ENCODE measurements at places on chromosomes 12 and 14.
A peak's percentile ranks its signal among the peaks of the same experiment; 100 is the strongest.

DNA sequence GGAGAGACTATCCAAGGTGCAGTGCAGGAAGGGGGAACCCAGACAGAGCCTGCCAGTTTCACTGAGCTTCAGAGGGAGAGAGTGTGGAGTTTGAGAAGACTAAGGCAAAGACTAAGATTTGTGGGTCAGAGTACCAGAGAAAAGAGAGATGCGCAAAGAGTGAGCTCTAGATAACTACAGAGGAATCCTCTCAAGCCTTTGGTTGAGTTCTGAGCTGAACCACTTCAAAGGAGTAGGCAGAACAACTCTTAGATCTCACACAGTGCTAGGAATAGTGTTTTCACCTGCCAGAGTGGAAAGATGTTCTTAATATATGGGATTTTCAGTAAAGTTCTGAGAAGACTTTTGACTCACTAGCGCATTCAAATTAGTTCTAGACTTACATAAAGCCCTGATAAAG is 10.7 kb upstream of the M6PR start:
- DNase-seq: no peak

GRCh38 chr12:92340441-92341064 is 194.9 kb upstream of the BTG1 start:
- no peak for DNase-seq

GRCh38 chr12:131528144-131528543 is 182.7 kb upstream of the SFSWAP start:
- DNase-seq: no peak

DNA sequence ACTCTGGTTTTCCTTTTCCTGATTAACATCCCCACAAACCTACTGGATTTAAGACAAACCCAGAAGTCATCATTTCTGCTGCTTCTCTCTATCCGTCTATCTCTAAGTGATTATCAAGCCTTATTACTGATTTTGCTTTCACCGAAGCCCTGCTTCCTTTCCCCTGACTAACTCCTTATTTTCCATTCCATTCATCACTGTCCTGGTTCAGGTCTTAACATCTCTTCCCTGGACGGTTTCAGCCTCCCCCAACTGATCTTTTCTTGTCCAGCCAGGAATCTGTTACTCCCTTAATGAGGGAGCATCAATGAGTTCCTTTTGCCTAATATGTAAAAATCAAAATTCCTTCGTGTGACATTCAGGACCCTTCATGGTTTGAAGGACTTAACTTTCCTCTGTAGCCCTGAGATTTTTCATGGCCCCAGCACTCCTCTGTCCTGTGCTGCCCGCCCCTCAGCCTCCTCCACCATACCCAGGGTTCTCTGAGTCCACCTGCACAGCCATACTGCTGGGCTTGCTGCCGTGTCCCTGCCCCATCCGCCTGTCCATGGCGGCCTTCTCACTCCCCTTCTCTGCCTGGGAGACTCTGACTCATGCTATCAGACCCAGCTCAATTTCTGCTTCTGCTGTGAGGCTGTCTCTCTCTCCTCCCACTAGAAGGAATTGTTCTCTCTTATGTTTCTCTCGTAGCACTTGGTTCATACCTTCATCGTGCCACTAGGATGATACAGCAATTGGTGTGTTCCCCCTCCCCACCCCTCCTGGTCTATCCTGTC is 167.8 kb upstream of the HIF1A start:
- peak; percentile 86 for DNase-seq

- DNase-seq: no peak
These were observed 24.3 kb downstream of the HIF1A start for GRCh38 chr14:61719344-61720293.

DNA sequence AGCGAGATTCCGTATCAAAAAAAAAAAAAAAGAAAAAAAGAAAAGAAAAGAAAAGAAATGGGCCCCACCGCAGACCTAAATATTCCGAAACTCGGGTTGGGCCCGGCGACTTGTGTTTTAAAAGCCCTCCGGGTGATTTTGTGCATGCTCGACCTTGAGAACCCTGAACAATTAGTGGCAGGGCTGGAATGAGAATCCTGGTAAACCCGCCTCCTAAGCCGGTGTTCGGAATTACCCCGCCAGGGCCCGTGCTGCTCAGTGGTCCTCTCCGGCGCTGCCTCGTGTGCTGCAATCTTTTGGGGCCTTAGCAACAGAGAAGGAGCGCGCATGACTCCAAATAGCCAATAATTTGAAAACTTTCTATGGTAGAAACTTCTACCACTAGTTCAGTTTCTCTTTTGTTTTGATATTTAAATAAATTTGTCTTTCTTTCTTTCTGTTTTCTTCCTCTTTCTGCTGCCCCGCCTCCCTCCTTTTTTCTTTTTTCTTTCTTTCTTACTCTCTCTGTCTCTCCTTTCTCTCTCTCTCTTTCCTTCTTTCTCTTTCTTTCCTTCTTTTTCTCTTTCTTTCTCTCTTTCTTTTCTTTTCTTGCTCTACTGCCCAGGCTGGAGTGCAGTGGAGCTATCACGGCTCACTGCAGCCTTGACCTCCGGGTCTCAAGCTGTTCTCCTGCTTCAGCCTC is 1.5 kb upstream of the GALNT6 start:
- DNase-seq: no peak

DNA sequence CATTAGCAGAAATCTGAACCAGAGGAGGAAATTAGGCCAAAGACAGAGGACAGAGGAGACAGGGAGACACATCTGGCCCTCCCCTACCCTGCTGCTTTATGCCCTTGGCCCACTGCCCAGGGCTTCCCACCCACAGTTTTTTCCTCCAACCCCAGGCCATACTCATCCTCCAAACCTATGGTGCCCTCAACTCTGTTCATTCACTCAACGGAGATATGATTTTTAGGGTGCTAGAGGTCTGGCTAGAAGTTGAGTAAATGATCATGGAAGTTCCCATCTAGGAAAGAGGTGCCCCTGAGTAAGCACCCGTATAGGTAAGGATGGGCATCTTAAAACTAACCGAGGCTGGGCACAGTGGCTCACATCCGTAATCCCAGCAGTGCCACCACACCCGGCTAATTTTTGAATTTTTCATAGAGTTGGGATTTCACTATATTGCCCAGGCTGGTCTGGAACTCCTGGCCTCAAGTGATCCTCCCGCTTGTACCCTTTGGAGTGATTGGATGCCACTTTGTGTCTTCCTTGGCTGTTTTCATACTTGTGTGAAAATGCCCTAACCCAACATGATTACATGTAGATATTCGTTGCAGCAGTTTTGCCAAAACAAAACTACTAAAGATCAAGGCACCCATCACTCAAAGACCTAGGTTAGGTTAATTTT is 4.4 kb downstream of the KRT18 start:
- no peak for DNase-seq

- no peak for DNase-seq
These were observed 52.1 kb upstream of the ATP2B1 start for GRCh38 chr12:89760783-89761182.

GRCh38 chr14:66401449-66402095 is 84.6 kb upstream of the CCDC196 start:
- DNase-seq: peak; percentile 16

- no peak for DNase-seq
These were observed at the start of gene CEBPE for GRCh38 chr14:23118506-23119362. TSS of gene CEBPE (minus strand) at chr14:23119255. CDS start at chr14:23119091, 164 bp downstream.

- DNase-seq: no peak
These were observed 298.1 kb upstream of the FOXG1 start for GRCh38 chr14:28468191-28469151.

DNA sequence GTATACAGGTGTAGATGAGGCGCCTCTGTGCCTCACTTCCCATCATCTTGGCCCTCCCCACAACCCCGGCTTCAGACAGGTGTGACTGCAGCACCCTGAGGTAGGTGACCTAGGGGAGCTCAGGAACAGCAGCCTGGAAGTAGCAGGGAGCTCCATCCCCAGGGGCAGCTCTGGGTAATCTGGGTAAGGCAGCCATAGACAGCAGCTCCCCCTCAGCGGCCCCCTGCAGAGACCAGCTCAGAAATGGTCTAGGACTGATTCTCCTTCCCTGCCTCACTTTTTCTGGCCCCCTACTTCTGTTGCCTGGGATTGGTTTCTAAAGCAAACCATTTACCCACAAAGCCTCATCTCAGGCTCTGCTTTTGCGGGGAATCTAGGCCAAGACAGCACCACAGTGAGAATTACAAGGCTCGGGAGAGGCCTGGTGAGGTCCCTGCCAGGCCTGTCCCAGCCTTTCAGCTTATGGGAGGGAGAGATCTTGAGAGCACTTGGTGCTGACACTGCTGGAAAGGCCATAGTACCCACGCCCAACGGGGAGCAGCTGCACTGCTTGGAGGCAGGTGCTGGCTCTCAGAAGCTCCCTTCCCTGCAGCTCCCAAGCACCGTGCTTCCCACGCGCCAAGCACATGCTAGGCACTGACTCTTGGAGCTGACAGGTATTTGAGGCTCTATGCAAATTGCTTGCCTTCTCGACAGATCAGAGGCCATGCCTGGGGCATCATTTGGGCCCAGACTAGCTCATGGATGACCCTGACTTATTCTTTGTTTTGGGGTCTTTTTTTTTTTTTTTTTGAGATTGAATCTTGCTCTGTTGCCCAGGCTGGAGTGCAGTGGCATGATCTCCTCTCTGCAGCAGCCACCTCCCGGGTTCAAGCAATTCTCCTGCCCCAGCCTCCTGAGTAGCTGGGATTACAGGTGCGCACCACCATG is 45.1 kb upstream of the TRAF3 start:
- no peak for DNase-seq

- DNase-seq: peak; percentile 15
These were observed 341.0 kb upstream of the TMEM132C start for GRCh38 chr12:127925971-127926370.

- DNase-seq: no peak
These were observed 2.4 kb upstream of the NKX2-1 start for GRCh38 chr14:36522347-36522971.

GRCh38 chr12:129571901-129572494 is 331.8 kb downstream of the TMEM132D start:
- DNase-seq: no peak

DNA sequence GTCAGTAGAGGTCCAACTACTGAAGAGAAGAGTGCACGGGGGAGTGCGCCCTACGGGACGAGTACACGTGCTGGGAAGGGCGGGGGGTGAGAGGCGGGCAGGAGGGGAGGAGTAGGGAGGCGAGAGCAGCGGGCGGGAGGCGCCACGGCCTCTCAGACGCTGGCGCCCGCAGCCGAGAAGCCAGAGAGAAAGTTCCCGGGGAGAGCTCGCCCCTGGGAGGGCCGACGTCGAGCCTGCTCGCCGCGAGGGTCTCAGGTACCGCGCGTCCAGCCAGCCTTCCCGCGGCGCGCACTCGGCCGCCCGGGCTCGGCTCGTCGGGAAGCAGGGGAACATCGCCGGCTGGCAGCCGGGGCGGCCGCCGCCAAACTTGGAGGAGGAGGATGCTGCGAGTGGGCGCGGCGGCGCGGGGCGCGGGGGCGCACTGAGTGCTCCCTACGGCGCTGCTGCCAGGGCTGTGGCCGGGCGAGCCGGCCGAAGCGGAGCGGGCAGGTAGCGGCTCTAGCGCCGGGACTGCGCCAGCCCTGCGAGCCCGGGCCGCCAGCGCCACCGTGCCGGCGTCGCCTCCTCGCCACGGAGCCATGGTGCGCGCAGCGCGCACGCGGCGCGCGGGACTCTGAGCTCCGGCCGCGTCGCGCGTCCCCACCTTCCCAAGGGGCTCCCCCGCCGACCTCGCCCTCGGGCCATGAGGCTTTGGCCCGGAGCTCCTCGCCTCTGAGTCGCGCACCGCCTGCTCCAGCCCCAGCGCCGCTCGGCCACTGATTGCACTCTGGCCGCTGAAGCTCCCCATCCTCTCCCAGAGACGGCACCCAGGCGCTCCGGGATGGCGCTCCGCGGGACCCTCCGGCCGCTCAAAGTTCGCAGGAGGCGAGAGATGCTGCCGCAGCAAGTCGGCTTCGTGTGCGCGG is at the start of gene SLC24A4:
SLC24A4 (plus strand) TSS at position 155 of the 905 bp plus-strand sequence; CDS start at position 821, 666 bp downstream.
- DNase-seq: no peak

DNA sequence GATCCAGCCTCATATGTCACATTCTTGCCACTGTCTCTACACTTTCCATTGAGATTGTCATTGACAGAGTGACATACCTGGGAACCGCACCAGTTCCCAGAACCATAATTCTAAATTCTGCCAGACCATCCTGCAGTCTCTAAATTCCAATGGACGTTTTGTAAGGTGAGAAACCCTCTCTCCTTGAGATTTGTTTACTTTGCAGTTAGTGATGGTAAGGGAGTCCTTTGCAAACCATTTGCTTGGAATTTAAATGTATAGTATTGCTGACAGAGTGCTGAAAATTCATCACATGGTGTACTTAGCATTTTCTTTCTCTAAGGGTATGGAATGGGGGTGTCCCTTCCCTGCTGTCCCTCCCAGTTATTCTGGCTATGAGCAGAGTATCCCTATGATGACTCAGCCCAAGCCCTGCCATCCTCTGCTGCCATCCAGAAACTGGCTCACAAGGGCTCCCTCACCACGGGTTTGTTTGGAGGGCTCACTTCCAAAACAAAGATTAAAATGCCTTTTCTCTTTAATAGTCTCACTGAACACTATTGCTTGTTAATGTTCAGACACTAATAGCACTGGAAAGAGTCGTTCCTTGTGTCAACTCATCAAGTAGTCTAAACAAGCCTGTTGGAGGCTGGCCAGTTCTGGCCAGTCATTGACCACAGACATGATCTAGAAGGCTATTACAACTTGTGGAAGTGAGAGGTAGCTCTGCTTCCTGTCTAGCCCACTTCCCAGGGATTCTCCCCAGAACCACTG is 129.0 kb upstream of the HMGA2 start:
- peak; percentile 98 for DNase-seq

GRCh38 chr12:63298386-63298930 is 147.5 kb upstream of the AVPR1A start:
- DNase-seq: no peak

- peak; percentile 71 for DNase-seq
These were observed 38.9 kb downstream of the PPP4R4 start for GRCh38 chr14:94213021-94213420.

- DNase-seq: no peak
These were observed 108.8 kb downstream of the PRKCH start for GRCh38 chr14:61430066-61430757.

- DNase-seq: no peak
These were observed 234.0 kb upstream of the CAND1 start for GRCh38 chr12:67035121-67035520.

All from fibroblast of mammary gland (primary cell).